Stimulated activated CD4-positive, alpha-beta T cell treated with anti-CD3 and anti-CD28 coated beads, Interleukin-1b, Interleukin-23, amount 100 ng/mL, for 1 hour (primary cell): ENCODE measurements at places on chromosomes 2 and 18.

DNA sequence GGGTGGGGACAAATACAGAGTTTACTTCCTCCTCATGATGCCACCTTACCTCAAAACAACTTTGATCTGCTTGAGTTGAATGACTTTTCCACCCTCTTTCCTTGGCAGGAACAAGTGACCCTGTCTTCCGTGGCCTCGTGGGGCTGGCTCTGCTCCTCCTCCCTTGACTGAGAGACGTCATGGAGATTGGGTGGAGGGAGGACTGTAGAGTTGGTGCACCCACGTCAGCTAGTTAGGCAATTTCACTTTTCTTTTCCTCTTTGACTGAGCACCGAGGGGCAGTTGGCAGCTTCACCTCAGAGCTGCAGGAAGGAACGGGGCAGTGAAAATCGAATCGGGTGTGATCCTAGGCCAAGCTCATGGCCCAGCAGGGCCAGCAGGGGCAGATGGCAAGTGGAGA is at the start of gene SP140:
TSS of gene SP140 (plus strand) at position 251 of the 400 bp plus-strand sequence. CDS start at position 360, 109 bp downstream.
- peak; percentile 64 for DNase-seq

GRCh38 chr2:234684466-234684865 is 187.6 kb upstream of the ARL4C start:
- DNase-seq: no peak

GRCh38 chr2:75406131-75406581 is 154.6 kb downstream of the EVA1A start:
- no peak for DNase-seq

DNA sequence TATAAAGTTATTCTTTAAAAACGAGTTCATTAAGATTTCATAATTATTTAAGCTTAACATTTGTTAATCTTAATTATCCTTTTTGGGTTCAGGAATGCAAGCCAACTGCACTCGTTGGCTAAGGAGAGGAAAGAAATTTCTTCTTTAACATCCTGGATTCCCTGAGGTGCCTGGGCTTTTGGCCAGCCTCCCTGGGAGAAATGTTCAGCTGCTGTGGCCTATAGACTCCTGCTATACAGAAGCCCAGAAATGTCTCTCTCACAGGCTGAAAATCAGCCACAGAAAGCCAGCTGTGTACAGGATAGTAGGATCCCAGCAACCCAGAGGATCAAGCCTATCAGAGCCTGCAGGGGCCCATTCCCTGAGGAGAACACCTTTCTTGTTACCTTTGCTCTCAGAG is 430.3 kb downstream of the XIRP2 start:
- DNase-seq: no peak

DNA sequence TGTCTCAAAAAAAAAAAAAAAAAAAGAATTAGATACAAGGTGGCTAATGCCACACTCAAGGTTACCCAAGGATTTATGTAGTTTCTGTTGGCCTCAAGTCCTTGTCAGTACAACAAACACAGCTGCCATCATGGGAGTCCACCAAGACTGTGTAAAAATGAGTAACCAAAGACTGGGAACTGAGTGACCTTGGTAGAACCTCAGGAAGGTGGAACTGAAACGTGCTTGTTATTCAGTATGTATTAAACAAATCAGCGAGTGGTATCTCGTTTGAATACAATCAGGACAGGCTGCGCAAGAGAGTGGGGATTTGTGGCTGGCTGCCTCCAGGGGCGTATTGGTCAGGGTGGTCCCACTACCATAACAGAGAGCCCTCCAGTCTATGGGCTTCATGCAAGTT is 1.6 kb upstream of the SFTPB start:
- no peak for DNase-seq

- DNase-seq: no peak
Measured at GRCh38 chr2:1016500-1016899, 65.9 kb downstream of the SNTG2 start.

GRCh38 chr2:149858901-149859634 is 271.5 kb upstream of the MMADHC start:
- no peak for DNase-seq

DNA sequence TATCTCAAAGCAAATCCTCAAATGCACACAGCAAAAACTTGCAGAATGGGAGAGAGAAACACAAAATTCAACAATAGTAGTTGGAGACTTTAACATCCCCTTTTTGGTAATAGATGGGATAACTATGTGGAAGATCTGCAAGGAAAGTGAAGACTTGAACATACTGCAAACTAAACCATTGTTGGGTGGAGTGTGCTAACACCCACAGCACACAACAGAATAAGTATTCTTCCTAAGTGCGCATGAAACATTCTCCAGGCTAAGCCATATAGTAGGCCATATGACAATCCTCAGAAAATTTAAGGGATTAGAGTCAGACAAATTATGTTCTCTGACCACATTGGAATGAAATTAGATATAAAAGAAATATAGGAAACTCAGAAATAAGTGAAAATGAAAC is 230.6 kb downstream of the FBXO15 start:
- no peak for DNase-seq

- no peak for DNase-seq
Measured at GRCh38 chr2:129069875-129070594, 751.4 kb upstream of the HS6ST1 start.

DNA sequence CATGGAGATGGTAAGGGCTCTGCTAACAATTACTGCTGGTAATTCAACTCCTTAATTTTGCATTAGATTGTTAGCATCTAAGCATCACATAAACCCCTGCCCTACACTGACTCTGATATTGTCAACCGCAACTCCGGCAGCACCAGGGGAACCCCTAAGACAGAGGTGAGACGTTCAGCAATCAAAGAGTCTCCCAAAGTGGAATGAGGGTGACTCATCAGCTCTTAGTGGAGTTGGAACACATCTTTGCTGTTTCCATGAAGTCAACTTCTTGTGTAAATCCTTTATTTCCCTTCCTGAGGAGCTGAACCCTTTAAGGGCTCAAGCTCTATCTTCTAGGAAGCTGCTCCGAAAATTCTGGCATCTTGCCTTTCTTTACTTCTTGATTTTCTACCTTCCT is 52.1 kb downstream of the ABCG8 start:
- no peak for DNase-seq

- no peak for DNase-seq
Measured at GRCh38 chr2:16487686-16488085, 177.9 kb downstream of the CYRIA start.
